ENCODE measurements at places on chromosomes 11 and 22. TPM values are rescaled to one million over a fixed set of nuclear protein-coding genes. Genes with fewer than 3 reads are reported as not detected.
A peak's percentile ranks its signal among the peaks of the same experiment; 100 is the strongest.

The SLC29A2 gene
- 0.99 TPM for total RNA-seq

The C11orf91 gene
- total RNA-seq = not detected

DNA sequence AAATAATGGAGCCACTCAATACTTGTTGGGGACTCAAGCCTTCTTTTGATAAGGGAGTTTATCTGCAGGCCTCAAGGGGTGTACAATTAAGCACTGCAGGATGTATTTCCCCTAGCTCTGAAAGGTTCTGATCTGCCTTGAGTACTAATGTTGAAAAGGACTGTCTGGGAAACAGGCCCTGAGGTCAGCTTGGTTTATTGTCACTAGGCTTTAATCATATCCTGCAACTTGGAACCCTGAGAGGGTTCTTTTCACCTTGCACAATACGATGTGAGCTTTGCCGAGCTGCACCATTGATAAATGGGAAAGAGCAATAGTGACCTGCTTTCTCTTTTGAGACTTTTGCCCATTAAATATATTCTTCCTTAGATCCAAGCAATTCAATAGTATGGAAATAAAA is 31.6 kb upstream of the HORMAD2 start:
- no peak for DNase-seq

The NELL1 gene
- 0.55 TPM for total RNA-seq

The C11orf87 gene
- total RNA-seq = not detected

DNA sequence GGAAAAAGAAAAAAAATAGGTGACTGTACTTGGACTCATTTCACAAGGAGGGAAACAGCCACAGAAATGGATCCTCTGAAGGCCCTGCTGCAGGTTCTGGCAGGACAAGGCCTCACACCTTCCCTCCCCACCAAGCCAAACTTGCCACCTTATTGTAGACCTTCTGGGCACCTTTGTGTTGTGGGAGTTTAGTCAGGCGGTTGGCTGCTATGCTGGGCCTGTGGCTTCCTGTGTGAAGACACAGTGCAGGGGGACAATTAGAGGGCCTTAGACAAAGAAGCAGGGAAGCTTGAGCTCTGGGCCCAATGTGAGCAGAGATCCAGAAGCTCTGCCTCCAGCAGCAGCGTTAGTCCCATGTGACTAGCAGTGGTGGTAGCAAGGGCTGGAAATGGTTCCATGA is 4.2 kb downstream of the RAB1B start:
- DNase-seq = no peak

DNA sequence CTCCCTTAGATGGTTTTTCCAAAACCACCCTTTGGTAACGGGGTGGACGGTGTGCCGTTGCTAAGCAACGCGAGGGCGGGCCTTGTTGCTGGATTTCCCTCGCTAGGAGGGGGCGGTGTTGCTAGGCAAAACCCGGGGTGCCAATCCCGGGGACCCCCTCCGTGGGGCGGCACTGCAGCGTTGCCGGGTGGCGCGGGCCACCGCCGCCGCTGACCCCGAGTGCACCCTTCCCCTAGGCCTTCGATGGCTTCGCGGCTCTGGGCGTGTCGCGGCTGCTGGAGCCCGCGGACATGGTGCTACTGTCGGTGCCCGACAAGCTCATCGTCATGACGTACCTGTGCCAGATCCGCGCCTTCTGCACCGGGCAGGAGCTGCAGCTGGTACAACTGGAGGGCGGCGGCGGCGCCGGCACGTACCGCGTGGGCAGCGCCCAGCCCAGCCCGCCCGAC is 8.9 kb downstream of the EHBP1L1 start:
- DNase-seq = no peak

DNA sequence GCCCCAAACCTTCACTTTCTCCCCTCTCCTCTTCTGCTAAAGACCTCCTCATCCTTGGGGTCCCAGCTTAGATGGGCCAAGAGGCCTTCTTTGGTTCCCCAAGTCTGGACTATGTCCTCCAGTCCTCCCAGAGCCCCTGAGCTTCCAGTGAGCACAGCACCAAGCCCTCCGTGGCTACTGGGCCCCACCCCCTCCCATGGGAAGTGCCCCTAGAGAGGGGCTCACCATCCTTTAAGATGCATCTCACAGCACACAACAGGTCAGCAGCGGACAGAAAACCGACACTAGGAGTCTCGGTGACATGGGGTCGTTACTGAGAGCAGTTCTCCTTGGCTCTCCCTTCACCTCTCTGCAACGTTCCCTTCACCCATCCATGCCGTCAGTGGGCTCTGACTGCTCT is 2.7 kb downstream of the LRRC32 start:
- peak; percentile 33 for DNase-seq

The SLCO2B1 gene
- total RNA-seq = 19.4 TPM

The CTSW gene
- total RNA-seq = not detected

DNA sequence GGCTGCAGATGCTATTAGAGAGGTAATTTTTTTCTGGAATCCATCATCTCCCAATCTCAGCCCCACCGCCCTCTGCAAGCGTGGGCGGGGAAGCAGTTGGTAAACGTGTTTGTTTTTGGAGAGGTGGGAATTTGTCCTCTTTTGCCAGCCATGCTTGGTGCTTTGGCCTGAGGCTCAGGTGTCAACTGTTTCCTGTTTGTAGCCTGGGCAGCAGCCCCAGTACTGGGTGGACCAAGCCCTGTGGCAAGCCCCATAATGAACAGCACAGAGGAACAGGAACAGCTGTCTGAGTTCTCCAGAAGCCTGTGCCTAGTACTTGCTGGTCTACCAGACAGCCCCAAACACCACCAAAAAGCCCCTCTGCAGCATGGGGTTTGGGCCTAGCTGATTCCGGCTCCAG is 39.6 kb downstream of the POU2F3 start:
- DNase-seq = no peak

- DNase-seq = no peak
Observed at GRCh38 chr22:17281440-17281841, 62.2 kb upstream of the ADA2 start.

The PGA5 gene
- not detected for total RNA-seq

DNA sequence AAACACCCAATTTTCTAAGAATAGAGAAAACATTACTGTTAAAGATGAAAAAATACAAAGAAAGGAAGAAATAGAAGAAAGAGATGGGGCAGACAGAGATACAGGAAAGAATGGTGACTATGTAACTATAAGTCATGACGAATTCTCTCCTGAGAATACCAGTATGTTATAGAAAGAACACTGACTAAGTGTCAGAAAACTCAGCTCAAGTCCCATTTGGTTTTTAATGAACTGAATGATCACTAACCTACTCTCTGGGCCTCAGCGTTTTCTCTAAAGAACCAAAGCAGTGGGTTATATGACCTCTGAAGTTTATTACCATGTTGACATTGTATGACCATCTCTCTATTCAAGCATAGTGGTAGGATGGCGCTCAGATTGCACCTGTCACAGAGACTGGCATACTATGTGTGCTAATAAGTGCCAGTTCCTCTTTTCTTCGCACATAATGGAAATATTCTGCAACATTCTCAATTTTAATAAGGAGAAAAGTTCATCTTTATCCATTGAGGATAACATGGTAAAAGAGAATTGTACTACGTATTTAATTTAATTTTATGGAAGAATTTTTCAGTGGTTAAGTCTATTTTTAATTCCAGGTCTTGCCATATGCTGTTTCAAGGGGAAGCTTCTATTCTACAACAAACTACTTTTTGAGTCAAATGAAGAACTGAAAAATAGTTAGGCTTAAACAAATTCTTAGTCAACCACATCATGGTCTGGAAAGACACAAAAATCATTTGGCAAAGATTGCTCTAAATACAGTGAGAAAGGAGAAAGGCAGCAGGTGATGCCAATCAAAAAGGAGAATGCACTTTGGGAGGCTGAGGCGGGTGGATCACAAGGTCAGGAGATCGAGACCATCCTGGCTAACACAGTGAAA is 25.0 kb upstream of the EED start:
- DNase-seq = no peak

DNA sequence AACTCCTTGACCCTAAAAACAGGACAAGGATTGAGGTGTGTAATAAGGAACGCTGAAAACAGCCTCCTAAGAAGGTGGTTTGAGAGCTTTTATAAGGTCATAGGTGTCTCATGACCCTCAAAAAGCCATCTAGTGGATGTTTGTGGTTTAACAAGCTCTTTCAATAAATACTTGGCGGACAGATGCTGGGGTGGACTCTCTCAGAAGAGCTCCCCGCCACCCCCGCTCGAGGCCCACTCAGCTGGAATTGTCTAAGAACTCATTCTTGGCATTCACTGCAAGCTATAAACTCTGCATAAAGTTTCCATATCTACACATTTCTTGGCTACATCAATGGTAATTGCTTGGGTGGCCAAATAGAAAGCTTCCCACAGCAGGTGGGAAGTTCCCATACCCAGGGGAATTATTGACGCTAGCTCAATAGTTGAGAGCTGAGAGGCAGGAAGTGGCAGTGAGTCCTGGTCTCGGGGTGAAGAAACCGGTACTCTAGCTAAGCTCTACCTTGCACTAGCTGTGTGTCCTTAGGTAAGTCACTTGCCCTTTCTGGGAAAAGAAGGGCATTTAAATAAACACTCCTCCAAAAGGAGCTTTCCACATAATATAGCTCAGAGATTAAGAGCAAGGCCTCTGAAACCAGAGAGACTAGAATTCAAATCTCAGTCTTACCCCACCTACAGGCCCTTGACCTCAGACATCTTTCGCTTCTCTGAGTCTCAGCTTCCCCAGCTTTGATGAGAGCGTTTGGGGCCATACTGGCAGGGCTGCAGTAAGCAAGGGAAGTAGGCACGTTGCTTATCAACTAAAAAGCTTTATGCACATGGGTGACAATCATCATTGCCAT is 6.4 kb downstream of the MS4A15 start:
- no peak for DNase-seq

DNA sequence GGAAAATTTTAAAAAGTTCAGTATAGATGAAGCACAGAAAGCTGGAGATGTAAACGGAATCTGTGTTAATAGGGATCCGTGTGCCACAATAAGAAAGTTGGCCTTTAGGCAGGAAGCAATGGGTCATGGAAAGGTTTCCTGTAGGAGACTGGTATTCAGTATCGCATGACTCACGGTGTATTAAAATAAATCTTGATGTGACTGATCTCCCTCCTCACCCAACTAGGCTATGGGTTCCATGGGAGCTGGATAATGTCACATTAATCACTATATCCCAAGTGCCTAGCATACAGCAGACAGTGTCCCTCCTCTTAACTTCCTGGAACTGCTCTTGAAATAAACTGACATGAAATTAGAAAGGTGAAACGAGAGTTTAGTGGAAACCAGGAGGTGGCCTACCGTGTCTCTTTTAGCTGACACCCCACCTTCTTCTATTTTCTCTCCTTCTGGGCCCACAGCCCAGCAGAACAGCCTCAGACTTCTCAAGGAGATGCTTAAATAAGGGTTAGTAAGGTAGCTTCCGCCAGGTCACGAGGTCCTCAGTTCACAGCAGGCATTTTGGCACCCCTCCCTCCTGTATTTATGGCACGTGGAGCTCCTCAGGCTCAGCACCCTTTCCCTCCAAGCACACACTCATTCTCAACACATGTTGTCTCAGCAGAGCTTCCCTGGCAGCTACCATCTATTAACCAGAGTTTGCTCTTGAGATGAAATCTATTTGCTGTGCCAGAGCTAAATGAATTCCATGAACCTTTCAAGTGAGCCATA is 118.8 kb downstream of the NXPE2 start:
- no peak for DNase-seq

GRCh38 chr22:35510481-35510934 is 30.1 kb upstream of the RASD2 start:
- DNase-seq = no peak

The GAB4 gene
- not detected for total RNA-seq

- DNase-seq = peak; percentile 76
Observed at GRCh38 chr11:60840470-60841430, 1.2 kb upstream of the CCDC86 start.

The KLHDC7B gene
- total RNA-seq = not detected

- no peak for DNase-seq
Observed at GRCh38 chr22:24284747-24285203, 14.1 kb downstream of the SPECC1L start.

DNA sequence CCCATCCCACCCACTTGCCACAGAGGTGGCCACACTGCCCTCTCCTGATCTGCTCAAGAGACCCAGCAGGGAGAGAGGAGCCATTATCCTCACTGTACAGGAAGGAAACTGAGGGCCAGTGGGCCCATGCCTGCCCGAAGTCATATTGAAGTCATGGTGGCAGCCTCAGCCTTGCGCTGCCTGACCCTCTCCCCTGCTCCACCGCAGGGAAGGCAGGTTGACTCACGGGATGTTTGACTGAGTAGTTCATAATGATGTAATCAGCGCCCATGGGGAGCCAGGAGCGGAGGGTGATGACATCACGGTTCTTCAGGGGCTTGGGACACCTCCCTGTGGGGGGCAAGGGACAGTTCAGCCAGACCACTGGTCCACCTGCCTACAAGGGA is 6.1 kb upstream of the ARAP1 start:
- DNase-seq = no peak

- no peak for DNase-seq
Observed at GRCh38 chr11:70528046-70528793, 129.9 kb downstream of the CTTN start.

The ARHGAP20 gene
- total RNA-seq = 3.9 TPM

The BAIAP2L2 gene
- total RNA-seq = 0.27 TPM

The NXPE2 gene
- total RNA-seq = not detected

- no peak for DNase-seq
Observed at GRCh38 chr11:106263527-106263926, 186.1 kb downstream of the AASDHPPT start.

The HTR3A gene
- 1.1 TPM for total RNA-seq

DNA sequence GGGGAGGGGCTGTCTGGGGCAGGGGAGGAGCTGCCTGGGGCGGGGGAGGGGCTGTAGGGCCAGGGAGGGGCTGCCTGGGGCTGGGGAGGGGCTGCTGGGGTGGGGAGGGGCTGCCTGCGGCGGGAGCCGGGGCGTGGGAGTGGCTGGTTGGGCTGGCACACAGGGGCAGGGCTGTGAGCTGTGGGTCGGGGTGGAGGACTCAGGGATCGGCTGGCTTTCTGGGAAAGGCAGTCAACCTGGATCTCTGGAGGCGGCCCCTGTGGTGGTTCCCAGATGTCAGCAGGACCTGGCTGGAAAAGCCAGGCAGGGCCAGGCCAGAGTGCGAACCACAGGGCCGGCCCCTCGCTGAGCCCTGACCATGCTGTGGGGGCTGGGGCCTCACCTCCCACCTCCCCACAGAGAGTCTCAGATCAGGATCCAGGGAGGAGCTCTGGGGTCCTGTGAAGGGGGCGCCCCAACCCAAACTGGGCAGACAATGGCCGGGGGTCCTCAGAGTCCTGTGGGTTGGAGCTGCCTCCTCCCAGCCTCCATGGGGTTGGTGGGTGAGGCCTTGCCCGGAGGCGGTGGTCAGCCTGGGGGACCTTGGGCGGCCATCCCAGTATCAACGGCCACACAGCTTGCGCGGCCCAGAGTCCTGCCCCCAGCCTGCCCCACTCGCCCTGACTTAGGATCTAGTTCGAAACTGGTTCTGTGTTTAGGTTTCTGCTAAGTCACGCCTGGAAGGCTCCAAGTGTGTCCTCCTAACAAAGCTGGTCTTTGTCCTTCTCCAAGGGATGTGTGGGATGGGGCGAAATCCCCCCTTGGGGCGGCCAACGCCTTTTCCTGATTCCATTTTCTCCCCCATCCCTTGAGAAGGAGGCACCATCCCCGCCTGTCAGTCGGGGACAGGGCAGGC is 1.9 kb downstream of the MUC5B start:
- peak; percentile 39 for DNase-seq

GRCh38 chr22:35986088-35986487 is 42.5 kb downstream of the RBFOX2 start:
- DNase-seq = no peak

- DNase-seq = no peak
Observed at GRCh38 chr22:42948294-42948693, 66.7 kb downstream of the PACSIN2 start.

- no peak for DNase-seq
Observed at GRCh38 chr11:102592634-102593581, 32.2 kb downstream of the MMP20 start.

GRCh38 chr11:74085542-74085892 is 76.6 kb upstream of the UCP3 start:
- DNase-seq = no peak

- no peak for DNase-seq
Observed at GRCh38 chr11:8330404-8330803, 66.7 kb upstream of the LMO1 start.

All from sigmoid colon (tissue), 7 donors.